Progenitor cell of endocrine pancreas (in vitro differentiated cells): ENCODE measurements at places on chromosomes 5 and 9.

DNA sequence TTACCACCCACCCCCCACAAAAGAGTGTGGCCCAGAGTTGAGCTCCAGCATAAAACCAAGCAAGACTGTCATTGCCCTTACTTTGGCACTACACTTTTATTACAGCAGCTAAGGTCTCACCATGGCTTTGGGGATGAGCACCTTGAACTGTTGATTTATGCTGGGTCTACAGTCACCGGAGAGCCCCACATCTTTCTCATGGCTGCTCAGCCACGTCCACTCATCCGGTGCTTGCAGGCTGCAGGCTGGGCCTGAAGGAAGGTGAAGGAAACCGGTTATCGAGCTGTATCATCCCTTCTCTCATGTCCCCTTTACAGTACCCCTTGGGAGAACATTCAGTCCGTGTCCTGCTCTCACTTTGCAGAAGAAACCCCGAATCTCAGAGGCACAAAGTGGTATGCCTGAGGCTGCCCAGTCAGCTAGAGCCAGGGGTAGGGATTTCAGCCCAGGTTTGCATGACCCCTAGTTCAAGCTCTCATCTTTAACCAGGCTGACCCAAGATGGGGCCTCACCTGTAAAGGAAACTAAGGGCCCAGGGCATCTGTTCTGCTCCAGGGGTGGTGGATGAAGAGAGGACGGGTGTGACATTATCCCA is 11.6 kb downstream of the TMOD1 start:
- no peak for DNase-seq

- no peak for DNase-seq
These were observed 1.3 kb upstream of the LRRC14B start for GRCh38 chr5:189976-190365.

GRCh38 chr5:10427201-10427600 is 14.5 kb upstream of the ROPN1L start:
- no peak for DNase-seq

GRCh38 chr5:133639850-133640528 is 27.6 kb upstream of the FSTL4 start:
- no peak for DNase-seq

DNA sequence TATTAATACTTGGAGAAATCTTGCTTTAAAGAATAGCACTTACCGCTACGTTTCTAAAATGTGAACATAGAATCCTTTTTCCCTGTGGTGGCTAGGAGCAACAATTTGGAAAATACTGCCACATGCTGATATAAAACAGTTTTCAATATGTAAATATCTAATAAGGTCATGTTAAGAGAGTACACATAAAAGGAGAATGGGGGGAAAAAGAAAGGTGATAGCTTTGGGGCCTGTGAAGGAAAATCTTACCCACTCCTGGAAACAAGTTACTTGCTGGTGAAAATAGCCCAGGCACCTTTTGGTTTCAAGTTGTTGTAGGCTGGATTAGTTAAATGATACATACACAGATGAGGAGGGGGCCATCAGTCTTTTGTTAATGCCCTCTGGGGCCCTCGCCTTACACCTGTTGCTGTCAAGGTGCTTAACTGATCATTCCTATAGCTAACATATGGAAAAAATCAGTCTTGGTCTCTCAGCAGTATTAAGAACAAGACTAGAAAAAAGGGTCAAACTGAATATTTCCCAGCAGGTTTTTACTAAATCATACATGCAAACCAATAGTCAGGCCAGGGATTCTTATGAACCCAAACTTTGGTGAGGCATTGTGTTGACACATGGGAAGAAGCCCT is 24.1 kb downstream of the FYB1 start:
- DNase-seq: no peak

GRCh38 chr5:97764700-97765099 is 581.7 kb upstream of the RIOK2 start:
- DNase-seq: no peak
